ENCODE measurements at places on chromosomes 5 and 9. TPM values are rescaled to one million over a fixed set of nuclear protein-coding genes. Genes with fewer than 3 reads are reported as not detected.

DNA sequence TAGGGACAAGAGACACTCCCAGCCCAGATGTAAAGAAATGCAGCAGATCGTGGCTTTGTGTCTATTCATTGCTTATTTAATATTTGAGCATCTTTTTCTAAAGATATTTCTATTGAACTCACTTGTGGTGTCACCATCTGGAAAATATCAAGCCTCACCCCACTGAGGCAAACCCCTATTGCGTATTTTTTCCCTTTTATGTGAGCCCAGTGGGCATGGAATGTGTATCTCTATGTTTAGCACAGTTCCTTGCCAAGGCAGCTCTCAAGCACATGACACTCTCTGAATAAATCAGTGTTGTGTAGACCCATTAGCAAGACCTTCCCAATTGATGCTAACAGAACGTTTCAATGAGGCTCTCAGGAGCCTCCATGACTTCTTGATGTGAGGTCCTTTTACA, 81.6 kb downstream of the TMEM174 start:
- DNase-seq, result no peak

- DNase-seq, result no peak
Measured at GRCh38 chr9:90961375-90961774, 159.8 kb downstream of the SYK start.

Gene CATSPER3
- polyA plus RNA-seq, result 1.5 TPM

Gene SETD9
- polyA plus RNA-seq, result 18.2 TPM

DNA sequence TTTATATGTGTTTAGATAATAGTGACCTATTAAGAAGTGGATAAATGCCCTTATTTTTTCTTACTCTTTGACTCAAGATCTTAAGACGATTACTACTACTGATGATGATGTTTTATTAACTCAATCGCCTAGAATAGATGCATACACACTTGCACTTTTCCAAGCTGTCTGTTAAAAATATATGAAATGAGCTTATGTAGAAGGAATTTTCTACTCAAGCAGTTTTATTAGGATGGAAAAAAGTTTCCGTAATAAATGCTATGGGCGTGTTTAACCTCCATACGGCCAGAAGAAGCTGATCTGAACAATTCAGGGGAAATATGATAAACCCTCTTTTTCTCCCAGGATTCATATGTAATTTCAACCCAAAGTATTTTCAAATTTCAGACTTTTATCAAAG, 455.7 kb upstream of the MPDZ start:
- DNase-seq, result no peak

GRCh38 chr9:109977521-109977920, 197.5 kb downstream of the PALM2AKAP2 start:
- DNase-seq, result no peak

DNA sequence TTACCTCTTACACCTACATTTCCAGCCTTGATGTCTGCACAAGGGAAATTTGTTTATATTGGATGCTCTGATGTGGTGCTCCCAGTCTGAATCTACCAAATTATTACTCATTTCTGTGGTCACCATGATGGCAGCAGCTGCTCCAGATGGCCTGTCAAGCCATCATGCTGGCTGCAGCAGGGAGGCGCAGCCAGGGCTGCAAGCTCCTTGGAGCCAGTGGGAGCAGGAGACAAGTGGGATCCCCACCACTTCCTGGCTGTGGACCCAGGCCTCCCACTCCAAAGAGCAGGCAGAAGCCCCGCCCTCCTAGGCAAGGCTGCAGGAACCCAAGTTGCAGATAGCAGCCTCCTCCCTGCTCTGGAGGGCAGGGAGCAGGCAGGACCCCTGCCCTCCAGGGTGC, 241.1 kb upstream of the ATP10B start:
- no peak for DNase-seq

Measured in right renal pelvis (tissue), 4 donors.